Stimulated activated CD4-positive, alpha-beta T cell treated with anti-CD3 and anti-CD28 coated beads, Interleukin-4, amount 100 ng/mL, for 24 hours (primary cell): ENCODE measurements at places on chromosomes 11 and 22.
A peak's percentile ranks its signal among the peaks of the same experiment; 100 is the strongest.

- DNase-seq = no peak
Measured at GRCh38 chr22:48340727-48341709, 1486.7 kb downstream of the BRD1 start.

DNA sequence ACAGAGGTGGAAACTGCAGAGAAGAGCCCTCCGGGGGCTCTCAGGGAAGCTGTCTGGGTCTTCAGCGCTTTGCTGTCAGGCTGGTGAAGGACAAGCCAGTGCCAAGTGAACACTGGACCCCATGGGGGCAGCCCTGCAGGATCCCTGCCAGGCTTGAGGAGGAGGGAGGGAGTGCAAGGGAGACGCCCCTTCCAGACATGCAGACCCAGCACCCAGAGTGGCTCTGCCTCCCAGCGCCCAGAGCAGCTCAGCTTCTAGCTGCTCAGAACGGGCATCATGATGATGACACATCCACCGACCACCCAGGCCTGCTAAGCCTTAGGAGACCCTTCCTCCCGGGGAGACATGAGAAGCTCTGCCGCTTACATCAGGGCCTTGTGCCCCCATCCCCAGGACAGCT, 39.7 kb downstream of the TBX1 start:
- no peak for DNase-seq

DNA sequence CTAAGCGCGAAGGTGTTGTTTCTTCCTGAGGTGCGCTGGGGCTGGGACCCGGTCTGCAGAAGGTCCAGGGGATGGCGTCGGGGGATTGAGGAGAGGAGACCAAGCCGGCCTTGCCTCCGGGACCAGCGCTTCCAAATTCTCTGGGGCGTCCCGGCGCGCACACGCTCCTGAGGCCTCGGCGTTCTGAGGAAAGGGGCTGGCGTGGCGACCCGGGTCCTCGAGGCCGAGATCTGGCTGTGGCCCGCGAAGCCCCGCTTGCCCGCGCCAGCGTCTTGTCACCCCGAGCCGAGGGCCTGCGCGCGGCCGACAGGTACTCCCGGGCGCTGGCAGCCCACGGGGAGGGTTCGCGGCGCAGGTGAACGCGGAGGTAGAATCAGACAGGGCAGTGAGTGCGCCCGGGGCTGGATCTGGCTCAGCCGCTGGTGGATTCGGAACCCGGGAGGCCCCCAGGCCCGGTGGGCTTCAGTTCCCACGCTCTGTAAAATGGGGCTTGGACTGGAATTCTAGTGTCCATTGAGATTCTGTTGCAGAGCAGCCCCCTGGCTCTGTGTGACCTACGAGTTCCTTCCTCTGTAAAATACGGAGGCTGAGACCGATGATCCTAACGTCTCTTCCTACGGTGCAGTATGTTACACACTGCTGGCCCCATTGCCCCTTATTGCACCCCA, 14.7 kb downstream of the SSH3 start:
- no peak for DNase-seq

DNA sequence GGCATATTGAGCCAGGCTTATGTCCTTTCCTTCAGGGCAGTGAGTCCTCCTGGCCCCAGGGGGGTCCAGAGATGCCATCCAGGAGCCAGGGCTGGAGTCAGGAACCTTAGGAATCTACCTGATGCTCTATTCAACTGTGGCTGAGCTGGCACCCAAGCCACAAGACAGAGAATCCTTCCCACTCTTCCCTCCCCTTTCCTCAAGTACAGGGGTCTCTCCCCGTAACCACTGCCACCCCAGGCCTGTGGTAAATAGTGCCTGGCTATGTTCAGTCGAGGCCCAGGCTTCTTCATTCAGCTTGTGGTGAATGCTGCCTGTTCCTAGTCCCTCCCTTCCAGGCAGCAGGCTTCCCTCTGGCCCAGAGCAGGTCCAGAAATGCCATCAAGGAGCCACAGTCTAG, 45.5 kb upstream of the THY1 start:
- no peak for DNase-seq

GRCh38 chr11:124762105-124762623, at the start of gene ESAM:
ESAM (minus strand) TSS chr11:124762290; CDS start chr11:124762154, 136 bp downstream.
- DNase-seq = peak; percentile 64

- no peak for DNase-seq
Measured at GRCh38 chr11:34731603-34732002, 110.7 kb downstream of the EHF start.

DNA sequence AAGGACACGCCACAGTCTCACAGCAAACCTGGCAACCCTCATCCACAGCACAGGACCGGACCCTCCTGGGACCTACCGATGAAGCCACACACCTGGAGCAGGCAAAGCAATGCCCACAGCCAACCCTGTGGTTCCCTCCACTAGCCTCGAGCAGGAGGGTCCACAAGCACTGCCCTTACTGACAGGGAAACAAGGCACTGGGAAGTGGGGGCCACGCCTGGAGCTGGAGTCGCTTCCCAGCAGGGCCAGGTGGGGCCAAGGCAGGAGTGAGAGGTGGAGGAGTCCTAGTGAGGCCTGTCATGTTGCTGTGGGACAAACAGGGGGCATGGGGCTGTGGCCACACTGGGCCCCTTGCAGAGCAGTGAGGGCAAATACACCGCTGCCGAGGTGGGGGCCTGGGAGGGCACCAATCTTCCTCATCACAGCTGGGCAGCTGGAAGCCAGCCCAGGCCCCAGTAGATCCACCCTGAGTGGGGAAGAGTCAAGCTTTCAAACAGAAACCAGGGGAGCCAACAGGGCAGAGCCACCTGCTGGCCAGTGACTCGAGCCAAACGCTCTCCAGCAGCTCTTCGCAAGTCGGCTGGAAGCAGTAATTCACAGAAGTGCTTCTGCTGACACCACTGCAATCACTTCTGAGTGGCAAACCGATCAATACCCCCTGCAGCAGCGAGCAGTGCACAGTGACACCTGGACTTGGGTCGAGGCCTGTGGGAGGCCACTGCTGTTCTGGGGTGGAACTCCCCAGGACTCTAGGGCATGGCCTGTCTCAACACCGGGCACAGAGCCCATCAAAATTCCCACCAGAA, 13.7 kb downstream of the SULT4A1 start:
- no peak for DNase-seq

GRCh38 chr11:46686886-46687795, 13.3 kb downstream of the ARHGAP1 start:
- DNase-seq = no peak

- DNase-seq = no peak
Measured at GRCh38 chr11:46321757-46322156, 25.5 kb upstream of the DGKZ start.

- DNase-seq = no peak
Measured at GRCh38 chr22:31647523-31648320, 14.3 kb downstream of the PISD start.

DNA sequence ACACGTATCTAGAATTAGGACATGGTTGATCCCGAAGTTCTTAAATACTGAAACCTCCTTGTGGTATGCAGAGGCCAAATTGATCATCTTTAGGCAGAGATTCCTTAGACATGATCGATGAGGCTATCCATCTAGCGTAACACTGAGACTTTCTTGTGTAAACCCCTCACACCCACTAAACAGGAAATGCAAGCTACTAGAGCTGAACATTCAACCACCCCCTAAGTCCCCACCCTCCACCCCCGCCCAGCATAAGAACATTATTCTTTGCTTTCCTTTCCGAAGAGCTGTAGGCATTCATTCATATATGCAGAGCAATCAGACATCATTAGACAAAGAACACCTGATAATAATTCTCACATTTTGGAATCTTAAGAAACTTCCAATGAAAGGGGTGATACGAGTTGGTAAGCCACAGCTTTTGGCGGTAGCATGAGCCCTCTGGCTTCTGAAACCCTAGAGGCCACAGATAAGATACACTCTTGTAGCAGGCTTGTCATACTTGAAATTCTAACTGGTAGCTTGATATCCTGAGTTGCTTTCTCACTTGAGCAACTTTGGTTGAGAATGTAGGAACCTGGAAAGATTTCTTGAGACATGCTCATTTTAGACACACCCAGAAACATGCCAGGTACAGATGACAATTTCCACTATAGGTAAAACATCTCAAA, 42.2 kb downstream of the FLI1 start:
- no peak for DNase-seq

- DNase-seq = no peak
Measured at GRCh38 chr11:120928627-120929026, 95.3 kb upstream of the TBCEL start.

- no peak for DNase-seq
Measured at GRCh38 chr11:123483466-123483865, 53.4 kb downstream of the GRAMD1B start.

DNA sequence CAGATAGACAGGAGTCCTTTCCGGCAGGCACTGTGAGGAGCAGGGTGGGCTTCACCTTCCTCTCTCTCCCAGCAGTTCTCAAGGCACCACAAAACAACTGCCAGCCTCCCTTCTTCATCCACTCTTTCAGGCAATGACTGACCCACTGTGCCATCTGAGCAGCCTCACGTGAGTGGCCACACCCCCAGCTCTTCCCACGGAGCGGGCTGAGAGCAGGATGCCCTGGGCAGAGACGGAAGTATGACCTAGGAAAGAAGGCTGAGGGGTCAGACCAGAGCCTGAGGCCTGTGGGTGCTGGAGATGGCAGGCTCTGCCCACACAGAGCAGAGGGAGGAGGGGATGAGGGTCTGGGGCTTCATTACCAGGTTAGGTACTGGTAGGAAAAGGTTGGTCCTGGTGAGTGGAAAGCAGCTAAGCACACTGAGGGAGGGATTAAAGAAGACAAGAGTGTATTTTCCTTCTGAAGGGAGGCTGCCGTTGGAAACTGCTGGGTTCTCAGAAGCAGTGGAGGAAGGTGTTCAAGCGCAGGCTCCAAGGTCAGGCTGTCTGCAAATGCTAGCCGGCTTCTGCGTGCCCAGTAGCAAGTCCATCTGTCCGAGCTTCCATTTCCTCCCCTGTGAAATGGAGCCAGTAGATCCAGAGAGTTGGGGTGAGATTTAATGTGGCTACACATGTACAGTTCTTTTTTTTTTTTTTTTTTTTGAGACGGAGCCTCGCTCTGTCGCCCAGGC, 4.6 kb downstream of the NLRP6 start:
- no peak for DNase-seq

- DNase-seq = no peak
Measured at GRCh38 chr11:17540807-17541206, 3.4 kb downstream of the USH1C start.

DNA sequence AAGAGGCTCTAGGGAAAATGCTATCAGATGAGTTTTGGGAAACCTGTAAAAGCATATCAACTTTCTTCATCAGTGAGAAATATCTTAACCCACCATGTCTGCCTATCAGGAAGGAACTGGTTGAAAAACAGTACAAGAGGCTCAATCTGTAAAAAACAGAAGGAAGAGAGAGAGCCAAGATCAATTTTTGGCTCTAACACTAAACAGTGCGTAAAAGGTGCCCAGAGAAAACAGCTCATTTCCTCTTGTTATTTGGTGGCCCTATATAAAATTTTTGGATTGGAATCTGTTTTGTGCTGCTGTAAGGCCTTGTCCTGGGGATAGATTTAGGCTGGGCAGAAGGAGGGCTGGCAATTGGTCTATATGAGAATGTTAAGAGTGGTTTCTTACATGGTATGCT, 12.1 kb downstream of the MS4A2 start:
- no peak for DNase-seq

DNA sequence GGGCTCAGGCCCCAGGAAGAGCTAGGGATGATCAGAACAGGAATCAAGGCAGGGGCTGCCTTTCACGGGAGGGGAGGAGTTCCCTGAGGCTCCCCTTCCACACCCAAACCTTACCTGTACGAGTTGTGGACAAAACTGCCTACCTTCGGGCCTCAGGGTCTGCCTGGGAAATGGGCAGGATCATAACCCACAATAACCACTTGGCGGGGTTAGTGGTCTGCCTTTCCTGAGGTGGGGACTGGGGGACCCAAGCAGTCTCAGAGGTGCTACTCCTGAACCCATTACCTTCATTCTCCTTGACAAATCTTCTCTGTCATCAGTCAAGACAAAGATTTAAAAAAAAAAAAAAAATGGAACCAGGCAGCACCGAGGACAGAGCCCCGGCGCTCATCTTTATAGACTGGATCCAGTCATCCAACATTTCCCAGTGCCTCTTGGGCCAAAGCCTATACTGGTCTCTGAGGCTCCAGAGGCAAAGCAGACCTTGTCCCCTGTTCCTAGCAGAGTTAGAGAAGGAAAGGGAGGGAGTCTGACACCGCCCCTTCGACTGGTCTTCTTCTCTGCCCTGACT, 14.2 kb downstream of the P2RY6 start:
- DNase-seq = no peak

DNA sequence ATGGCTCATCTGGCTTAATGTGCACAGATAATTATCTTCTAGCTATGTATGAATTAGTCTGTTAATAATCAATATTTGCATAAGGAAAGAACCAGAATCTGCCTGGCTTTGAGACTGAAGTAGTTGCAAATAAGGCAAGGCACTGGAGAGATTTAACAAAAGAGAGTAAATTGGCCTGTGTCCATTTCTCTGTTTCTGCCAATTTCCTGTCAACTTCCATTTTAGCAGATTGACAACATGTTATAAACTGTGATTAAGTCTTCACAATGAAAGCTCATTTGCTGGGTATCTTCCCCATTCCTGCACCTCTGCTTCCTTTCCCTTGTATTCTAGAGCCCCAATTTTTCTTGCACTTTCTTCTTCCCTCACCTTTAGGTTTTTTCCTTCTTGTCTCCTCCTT, 5.3 kb upstream of the TMEM123 start:
- DNase-seq = no peak

GRCh38 chr11:76795936-76796441, 12.8 kb downstream of the TSKU start:
- DNase-seq = no peak

GRCh38 chr11:57306940-57307565, 17.7 kb downstream of the TNKS1BP1 start:
- DNase-seq = no peak

DNA sequence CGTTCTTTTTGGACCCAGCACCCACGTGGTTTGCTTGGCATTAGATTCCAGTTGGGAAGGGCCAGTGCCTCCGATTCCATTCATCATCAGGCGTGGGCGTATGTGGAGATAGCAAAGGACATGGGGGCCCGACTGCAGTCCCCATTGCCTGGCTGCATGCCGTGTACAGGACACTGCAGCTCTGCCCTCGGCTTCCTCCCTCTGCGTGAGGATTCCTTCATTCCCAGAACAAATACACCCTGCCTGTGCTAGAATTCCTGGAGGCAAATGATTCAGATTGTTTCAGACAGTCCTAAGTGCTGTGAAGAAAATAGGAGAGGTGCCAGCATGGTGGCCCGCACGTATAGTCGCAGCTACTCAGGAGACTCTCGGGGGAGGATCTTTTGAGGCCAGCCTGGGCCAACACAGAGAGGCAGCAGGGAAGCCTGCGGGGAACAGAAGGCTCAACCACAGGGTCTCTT, 15.4 kb downstream of the DERL3 start:
- DNase-seq = no peak

DNA sequence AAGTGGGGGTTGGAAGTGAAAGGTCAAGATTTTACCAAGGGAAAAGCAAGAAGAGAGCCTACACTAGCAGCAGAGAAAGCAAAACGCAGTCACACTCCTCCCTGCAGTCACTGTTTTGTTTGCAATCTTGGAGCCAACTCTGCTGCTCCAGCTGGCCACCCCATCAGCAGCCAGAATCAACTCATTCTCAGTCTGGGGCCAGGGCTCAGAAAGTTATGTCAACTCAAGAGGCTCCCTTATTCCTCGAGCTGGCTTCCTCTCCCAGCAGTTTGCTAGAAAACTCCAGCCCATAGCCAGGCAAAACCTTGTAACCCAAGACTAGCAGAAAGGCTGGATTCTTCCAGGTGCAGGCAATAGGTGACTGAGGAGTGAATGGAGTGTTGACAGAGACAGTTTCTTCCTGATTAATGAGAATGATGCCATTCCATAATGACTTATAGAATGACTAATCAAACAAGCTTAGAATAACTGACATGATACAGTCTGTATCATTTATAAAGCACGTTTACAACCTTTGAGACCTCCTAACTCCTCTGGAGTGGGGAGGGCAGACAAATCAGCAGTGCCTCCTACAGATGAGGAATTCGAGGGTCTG, 53.4 kb downstream of the P4HA3 start:
- DNase-seq = no peak

GRCh38 chr11:11895672-11896071, 53.9 kb downstream of the USP47 start:
- no peak for DNase-seq
